GM23248 (cell line): ENCODE measurements at places on chromosomes 12 and 14. TPM values are rescaled to one million over a fixed set of nuclear protein-coding genes. Genes with fewer than 3 reads are reported as not detected.

EML1 gene
- polyA plus RNA-seq = 14.8 and 15.0 TPM in 2 replicates

PPP1R36 gene
- 1.8 and 2.0 TPM in 2 replicates for polyA plus RNA-seq

KRT72 gene
- not detected in 2 replicates for polyA plus RNA-seq

HAL gene
- not detected in 2 replicates for polyA plus RNA-seq

MANSC4 gene
- not detected in 2 replicates for polyA plus RNA-seq

TAS2R9 gene
- not detected in 2 replicates for polyA plus RNA-seq

ATL1 gene
- 10.7 and 11.4 TPM in 2 replicates for polyA plus RNA-seq

NDUFB1 gene
- polyA plus RNA-seq = 321 and 336 TPM in 2 replicates

GAS2L3 gene
- 6.1 TPM in 2 replicates for polyA plus RNA-seq

AGAP2 gene
- 0.11 TPM in 1 of 2 replicates, not detected in the other for polyA plus RNA-seq

EP400 gene
- 9.3 and 9.4 TPM in 2 replicates for polyA plus RNA-seq

OR5AU1 gene
- polyA plus RNA-seq = not detected in 2 replicates

DNA sequence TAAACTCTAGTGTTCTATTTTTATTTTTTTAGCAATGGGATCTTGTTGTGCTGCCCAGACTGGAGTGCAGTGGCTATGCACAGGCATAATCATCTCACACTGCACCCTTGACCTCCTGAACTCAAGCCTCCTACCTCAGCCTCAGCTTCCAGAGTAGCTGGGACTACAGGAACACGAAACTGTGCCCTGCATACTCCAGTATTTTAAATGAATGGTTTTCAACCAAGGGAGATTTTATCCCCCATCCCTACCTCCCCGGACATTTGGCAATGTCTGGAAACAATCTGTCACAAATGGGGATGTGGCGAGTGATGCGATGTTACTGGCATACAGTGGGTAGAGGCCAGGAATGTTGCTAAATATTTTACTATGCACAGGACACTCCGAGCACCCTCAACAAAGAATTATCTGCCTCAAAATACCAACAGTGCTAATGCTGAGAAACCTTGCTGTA lies 2.1 kb downstream of the CBX5 start:
- DNase-seq = peak; percentile 85

GRCh38 chr12:21265932-21266331 lies 68.8 kb downstream of the SLCO1A2 start:
- no peak for DNase-seq

DNA sequence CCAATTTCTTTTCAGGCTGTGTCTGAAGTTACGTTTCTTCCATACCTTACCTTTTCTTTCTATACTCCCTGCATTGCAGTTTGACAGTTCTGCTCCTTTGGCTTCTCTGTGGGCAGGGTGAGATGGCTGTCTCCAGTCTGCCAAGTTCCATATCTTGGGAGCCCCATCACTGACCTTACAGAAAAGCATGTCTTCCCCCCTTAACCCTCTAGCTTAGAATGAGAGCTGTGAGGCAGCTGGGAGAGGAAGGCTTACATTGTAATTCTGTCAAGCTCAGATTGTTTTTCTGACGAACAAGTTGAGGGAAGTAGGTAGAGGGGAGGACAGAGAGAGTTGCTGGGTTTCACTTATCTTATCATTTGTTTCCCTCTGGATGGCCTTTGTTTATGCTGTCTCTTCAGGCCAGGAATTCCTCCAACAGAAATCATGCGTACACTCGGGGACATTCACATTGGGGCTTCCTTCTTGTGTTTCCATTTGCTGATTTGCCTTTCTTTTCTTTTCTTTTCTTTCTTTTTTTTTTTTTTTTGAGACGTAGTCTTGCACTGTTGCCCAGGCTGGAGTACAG lies 9.3 kb downstream of the DAAM1 start:
- no peak for DNase-seq

- no peak for DNase-seq
Measured at GRCh38 chr14:28779456-28779855, 12.9 kb downstream of the FOXG1 start.

- no peak for DNase-seq
Measured at GRCh38 chr14:38710881-38711280, 392.2 kb downstream of the SEC23A start.

GRCh38 chr12:99852666-99853065 lies 132.1 kb downstream of the ANKS1B start:
- DNase-seq = no peak

GRCh38 chr14:88352698-88353097 lies 29.6 kb upstream of the KCNK10 start:
- DNase-seq = no peak

- DNase-seq = peak; percentile 88
Measured at GRCh38 chr12:62684570-62685295, 218.1 kb downstream of the MON2 start.

- DNase-seq = peak; percentile 60
Measured at GRCh38 chr12:79406993-79407392, 283.8 kb downstream of the PAWR start.

DNA sequence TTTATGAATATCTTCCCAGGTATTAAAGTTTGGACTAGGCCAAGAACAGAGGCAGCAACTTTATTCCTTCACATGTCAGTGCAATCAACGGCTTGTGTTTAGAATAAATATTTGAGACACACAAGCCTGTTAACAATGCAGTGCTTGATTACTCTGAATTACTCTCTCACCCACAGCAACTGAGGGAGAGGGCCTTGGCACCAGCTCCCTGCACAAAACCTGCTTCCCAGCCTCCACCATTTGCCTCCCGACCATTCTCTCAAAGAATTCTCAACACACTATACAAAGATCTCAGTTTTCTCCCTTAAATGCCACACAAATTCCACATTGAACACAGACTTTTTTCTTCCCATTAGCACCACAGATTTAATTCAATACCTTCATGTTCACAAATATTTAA lies 77.0 kb downstream of the STON2 start:
- DNase-seq = no peak

- peak; percentile 96 for DNase-seq
Measured at GRCh38 chr14:95500772-95501401, 15.6 kb downstream of the SYNE3 start.

- DNase-seq = no peak
Measured at GRCh38 chr12:130088504-130088903, 73.8 kb upstream of the FZD10 start.

GRCh38 chr12:107404981-107405380 lies 280.6 kb upstream of the PWP1 start:
- peak; percentile 65 for DNase-seq

- DNase-seq = peak; percentile 92
Measured at GRCh38 chr12:121036810-121037326, 2.2 kb downstream of the OASL start.

GRCh38 chr12:101969-102878 lies 35.7 kb downstream of the IQSEC3 start:
- peak; percentile 10 for DNase-seq

DNA sequence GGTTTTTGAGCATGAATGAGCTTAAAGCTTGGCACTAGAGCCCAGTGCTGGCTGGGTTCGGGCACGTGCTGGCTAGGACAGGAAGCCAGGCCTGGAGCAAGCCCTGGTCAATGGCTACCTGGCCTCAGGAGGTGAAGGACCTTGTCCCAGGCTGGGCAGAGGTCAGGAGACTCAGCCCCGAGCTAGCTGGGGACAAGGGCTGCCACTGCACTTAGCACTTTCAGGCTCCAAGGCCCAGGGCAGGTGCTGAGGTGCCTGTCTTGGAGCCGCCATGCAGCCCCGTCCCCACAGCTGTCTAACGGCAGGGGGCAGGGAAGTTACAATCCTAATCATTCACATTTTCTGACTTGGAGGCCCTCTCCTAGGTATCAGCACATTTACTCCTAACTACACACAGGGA lies 4.3 kb upstream of the AQP6 start:
- no peak for DNase-seq

DNA sequence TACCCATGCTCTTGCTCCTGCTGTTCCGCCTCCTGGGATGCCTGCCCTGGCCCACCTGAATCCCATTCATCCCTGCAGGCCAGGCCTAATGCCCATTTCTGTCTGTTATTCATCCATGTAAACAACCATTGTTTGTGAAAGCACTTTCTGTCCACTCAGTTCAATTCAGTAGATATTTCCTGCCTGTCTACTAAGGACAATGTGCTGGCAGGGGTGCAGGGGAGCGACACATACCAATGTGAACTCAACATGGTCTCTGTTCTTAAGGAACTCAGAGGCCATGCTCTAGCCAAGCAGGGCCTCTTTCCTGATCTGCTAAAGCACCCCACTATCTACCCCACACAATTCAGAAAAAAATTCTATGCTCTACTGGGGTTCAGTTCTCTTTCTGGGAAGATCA lies 88.5 kb upstream of the ZFP36L1 start:
- DNase-seq = no peak

GRCh38 chr14:53953828-53954550 lies 2.6 kb downstream of the BMP4 start:
- peak; percentile 66 for DNase-seq

DNA sequence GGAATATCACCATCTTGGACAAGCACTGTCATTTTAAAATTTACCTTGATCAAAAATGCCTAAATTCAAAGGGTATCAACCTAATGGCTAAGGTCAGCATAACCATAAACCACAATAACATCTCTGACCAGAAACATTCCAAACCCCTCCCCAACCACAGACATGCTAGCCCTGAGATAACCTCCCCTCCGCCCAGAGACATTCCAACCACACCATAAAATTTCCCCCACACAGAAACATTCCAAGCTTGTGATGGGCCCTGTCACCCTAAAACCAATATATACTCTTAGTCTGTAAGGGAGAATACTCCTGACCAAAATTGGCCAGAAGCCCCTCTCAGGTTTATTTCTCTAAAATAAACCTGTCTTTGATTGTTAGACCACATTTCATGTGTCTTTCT lies 17.7 kb downstream of the EPYC start:
- no peak for DNase-seq

DNA sequence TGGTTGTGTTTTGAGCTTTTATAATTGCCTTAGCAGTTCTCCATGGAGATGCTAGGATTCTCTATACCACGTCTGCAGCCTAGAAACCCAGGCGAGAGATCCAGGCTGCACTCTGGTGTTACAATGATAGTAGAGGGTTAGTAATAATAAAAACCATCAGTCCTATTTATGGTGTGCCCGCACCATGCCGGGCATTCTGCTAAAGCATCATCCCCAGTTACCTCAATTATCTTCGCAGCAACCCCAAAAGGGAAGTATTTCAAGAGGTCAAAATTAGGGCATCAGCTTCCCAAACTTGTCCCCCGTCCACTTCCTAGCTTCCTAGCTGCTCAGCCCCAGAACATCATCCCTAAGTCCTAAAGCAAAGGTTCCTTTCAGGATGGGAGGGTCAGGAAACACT lies 3.2 kb downstream of the SYNE3 start:
- no peak for DNase-seq

- no peak for DNase-seq
Measured at GRCh38 chr14:75425446-75425845, 2.4 kb upstream of the JDP2 start.

GRCh38 chr12:128763395-128763794 lies 60.4 kb downstream of the SLC15A4 start:
- DNase-seq = no peak

DNA sequence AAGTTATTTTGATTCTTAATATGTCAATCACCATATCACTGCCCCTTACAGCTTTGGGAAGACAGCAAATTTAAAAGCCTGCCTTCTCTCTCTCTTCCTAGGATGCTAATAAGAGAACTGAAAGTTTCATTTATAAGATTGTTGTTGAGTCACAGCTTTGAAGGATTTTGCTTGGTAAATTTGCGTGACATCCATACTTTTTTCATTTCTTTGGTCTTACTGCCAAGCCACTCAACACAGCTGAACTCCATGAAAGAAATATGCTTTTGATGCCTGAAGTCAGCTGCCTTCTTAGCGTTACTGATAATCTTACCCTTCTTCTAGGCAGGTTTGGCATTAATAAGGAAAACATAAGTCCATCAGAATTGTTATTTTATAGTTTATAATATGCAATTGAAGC lies 155.0 kb downstream of the CRADD start:
- peak; percentile 32 for DNase-seq

DNA sequence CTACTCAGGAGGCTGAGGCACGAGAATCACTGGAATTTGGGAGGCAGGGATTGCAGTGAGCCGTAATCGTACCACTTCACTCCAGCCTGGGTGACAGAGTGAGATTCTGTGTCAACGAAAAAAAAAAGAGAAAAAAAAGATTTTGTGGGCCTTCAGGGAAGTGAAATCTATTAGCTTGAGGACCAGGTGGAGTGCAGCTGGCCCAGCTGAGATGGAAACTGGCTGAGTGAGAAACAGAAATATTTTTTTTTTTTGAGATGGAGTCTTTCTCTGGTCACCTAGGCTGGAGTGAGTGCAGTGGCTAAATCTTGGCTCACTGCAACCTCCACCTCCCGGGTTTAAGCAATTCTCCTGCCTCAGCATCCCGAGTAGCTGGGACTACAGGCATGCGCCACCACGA lies 2.3 kb upstream of the CLEC4C start:
- no peak for DNase-seq

- DNase-seq = peak; percentile 22
Measured at GRCh38 chr12:253116-253831, 9.4 kb downstream of the SLC6A13 start.

GRCh38 chr14:71362282-71362681 lies 455.0 kb downstream of the PCNX1 start:
- no peak for DNase-seq

GRCh38 chr14:88695870-88696269 lies 96.9 kb downstream of the EML5 start:
- DNase-seq = peak; percentile 29

DNA sequence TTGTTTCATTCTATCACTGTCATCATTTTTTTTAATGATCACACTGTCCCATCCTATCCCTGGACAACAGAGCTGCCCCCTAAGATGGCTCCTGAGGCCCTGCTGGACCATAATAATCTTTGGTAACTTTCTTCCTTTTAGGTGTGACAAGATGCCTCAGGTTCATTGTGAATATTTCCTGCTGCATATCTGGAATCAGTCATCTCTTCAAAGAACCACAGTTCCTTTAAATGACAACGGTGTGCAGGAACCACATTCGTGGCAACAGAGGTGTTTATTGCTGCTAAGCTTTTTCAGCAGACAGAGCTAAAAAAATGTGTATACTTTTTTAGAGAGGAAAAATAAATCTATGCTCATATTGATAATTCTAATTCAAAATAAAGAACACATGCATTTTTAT lies 312.9 kb downstream of the MED13L start:
- DNase-seq = no peak

- peak; percentile 32 for DNase-seq
Measured at GRCh38 chr12:120853188-120853587, 51.0 kb downstream of the SPPL3 start.

GRCh38 chr14:96582995-96583394 lies 80.8 kb downstream of the PAPOLA start:
- no peak for DNase-seq

DNA sequence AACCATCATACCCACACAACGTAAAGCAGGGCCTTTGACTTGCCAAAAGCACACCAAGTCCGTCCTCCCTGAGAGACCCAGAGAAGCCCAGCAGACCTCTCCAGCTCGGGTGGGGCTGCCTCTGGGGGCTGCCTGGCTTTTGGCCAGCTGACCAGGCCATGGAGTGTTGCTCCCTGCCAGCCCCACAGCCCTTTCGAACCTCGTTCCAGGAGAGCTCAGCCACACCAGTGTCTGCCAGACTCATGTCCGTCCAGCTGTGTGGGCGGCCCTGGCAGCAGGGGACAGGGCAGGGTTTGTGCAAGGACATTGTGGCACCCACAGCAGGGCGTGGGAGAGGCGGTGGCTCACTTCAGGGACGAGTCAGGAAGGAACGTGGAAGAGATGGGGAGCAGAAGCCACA lies 22.6 kb upstream of the IRF2BPL start:
- DNase-seq = peak; percentile 73

GRCh38 chr14:100548295-100548655 lies 38.9 kb downstream of the BEGAIN start:
- DNase-seq = no peak
